H9 (cell line): ENCODE measurements at places on chromosomes 6 and 20. TPM values are rescaled to one million over a fixed set of nuclear protein-coding genes. Genes with fewer than 3 reads are reported as not detected.

The SLPI gene
- total RNA-seq, result not detected in 2 replicates

DNA sequence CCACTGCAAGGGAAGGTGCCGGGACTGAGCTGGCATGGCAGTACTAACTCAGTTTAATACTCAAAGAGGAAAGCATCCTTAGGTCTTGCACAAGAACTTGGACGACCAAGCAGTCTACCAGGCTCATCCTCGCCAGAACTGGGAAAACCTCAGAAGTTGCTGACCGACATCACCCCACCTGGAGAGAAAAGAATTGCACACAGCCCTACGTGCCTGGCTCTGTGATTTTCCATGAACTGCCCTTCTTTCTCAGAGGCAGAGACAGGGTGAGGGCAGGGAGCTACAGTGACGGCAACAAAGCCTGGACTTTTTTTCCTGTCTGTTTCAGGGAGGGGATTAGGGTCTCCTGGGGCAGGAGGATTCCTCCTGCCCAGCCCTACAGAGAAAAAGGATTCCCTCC is 8.0 kb downstream of the JAG1 start:
- DNase-seq, result peak; percentile 51

GRCh38 chr20:56733967-56734366 is 104.9 kb downstream of the TFAP2C start:
- DNase-seq, result peak; percentile 61

The RIPOR3 gene
- total RNA-seq, result 0.46 and 0.48 TPM in 2 replicates

- DNase-seq, result no peak
Observed at GRCh38 chr6:42251500-42251899, 33.8 kb upstream of the MRPS10 start.

GRCh38 chr6:1856381-1856780 is 246.7 kb downstream of the FOXC1 start:
- DNase-seq, result no peak

DNA sequence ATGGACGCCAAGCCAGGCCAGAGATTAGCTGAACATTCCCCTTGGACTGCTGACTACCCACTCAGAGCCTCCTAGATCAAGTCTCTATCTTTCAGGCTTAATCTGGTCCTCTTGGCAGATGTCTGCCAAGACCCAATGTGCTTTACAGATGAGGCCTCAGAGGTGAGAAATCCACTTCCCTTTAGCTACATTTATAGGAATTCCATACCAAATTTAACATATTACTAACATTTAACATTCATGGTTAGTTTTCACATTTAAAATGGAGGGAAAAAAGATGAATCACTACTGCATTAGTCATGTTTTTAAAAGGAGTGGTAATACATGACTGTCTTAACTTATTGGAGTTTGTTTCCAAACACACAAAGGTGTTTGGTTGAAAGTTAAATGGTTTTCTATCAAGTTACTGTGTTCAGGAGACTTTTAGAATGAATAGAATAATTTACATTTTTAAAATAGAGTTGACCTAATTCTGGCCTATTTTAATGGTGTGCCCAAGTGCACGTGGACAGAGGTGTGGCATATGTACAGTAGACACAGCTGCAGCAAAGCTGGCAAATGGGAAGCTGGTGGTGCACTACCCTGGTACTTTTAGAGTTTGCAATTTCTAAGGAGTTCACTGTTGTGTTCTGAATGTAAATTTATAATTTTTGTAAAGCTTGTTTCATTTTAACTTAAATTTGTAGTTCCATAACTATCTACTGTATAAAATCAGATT is 41.9 kb upstream of the CALHM6 start:
- no peak for DNase-seq

DNA sequence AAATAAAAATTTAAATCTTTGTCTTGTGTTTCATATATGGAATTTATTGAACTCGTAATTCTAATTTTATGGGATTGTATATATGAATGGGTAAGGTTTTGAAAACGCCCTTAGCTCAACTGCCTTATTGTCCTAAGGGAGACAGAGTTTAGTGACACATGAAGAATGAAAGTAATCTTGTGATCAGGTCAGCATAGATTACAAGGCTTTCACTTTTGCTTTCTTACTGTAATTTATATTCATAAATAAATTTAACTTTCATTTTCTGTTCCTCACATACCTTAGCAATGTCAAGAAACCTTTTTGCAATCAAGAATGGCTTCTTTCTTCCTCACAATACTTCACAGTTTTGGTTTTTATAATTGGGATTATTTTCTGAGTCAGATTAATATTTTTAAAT is 14.4 kb downstream of the KPNA5 start:
- DNase-seq, result no peak

The OR2H2 gene
- not detected in 2 replicates for total RNA-seq

DNA sequence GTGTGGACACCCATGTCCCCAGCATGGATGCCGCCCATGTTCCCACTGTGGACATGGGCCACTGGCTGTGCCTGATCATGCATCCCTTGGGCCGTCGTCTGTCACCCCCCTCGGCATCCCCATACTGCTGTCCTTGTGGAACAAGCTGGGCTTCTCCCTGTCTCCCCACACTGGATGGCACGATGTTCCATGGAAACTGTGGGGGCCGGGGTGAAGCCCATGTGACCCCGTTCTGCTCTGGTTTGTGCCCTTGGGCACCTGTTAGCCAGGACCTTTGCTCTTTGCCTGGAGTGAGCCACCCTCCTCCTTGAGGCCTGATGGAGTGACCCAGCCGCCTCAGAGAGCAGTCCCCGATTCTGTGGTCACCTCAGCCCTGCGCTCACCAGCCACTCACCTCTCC is 7.6 kb upstream of the FRMD1 start:
- DNase-seq, result no peak

DNA sequence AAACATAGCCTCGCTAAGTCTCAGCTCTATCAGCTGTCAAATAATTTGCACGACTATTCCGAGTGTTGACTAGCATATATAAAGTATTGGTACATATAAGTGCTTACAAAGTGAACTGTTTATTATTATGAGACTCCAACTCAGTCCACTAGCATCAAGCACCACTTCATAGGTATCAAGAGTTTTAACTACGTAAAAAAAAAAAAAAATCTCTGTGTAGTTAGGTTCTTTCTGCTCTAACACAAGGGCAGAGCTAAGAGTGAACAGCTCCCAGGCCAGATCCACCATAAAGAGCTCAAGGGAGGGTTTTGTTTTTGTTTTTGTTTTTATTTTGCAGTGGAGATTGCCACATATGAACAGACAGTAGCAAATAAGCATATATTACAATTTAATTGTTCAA is 309.8 kb upstream of the SGK1 start:
- no peak for DNase-seq

The PACRG gene
- total RNA-seq, result 0.26 TPM in 2 replicates

DNA sequence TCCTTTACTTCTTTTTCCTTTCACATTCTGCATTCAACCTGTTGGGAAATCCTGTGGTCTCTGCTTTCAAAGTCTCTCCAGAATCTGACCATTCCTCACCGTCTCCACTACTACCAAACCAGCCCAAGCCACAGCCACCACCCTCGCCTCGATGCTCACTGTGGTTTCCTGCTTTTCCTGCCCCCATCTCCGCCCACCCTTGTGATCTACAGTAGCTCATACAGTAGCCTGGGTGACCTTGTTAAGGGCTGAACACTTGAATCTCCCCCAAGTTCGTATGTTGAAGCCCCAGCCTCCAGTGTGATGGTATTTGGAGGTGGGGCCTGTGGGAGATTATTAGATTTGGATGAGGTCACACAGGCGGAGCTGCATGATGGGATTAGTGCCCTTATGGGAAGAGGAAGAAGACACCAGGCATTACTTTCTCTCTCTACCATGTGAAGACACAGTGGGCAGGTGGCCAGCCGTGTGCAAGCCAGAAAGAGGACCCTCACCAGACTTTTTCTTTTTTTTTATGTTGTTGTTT is 189.0 kb upstream of the UST start:
- DNase-seq, result no peak

GRCh38 chr20:38728911-38729642 is 4.8 kb downstream of the SLC32A1 start:
- DNase-seq, result peak; percentile 87

DNA sequence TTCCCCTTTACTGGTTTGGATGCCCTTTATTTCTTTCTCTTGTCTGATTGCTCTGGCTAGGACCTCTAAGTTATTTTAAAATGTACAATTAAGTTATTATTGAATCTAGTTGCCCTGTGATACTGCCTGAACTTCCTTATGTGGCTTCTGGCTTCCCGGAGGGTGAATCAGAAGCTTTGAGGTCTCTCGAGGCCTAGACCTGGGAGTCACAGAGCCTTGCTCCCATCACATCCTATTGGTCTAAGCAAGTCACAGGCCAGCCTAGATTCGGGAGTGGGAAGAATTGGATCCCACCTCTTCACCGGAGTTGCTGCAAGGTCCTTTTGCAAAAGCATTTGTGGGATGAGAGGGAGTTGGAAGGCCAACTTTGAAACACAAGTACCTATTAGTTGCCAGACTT is 15.2 kb downstream of the BCAS4 start:
- no peak for DNase-seq

The COL12A1 gene
- 0.96 and 1.4 TPM in 2 replicates for total RNA-seq

GRCh38 chr6:45450831-45451230 is 73.1 kb upstream of the SUPT3H start:
- DNase-seq, result no peak

The ECT2L gene
- not detected in 2 replicates for total RNA-seq

- DNase-seq, result no peak
Observed at GRCh38 chr20:25196786-25197120, 1.2 kb downstream of the ENTPD6 start.

DNA sequence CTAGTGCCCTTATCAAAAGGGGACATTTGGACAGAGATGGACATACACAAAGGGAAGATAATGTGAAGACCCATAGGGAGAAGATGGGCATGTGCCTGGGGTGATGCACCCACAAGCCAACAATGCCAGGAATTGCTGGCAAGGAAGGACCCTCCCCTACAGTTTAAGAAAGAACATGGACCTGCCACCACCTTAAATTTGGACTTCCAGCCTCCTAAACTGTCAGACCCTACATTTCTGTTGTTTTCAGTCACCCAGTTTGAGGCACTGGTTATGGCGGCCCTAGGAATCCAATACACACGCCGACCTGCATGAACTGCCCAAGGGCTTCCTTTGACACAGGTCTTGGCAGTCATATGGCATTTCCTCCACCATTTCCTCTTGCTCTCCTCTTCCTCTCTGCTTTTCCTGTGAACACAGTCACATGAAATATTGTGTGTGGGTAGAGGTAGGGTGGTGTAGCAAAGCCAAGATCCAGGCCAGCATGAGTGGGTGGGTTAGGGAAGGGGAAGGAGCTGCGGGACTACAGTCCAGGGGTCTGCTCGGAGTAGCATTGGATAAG is 115.6 kb downstream of the ZDHHC14 start:
- DNase-seq, result no peak

GRCh38 chr6:16154904-16155303 is 26.0 kb downstream of the MYLIP start:
- DNase-seq, result no peak

The UNC93A gene
- total RNA-seq, result 0.70 and 0.94 TPM in 2 replicates

- DNase-seq, result no peak
Observed at GRCh38 chr20:59184880-59185447, 21.3 kb downstream of the ZNF831 start.

- no peak for DNase-seq
Observed at GRCh38 chr6:104396077-104396476, 463.6 kb downstream of the HACE1 start.

- DNase-seq, result no peak
Observed at GRCh38 chr6:125968493-125968892, 11.9 kb downstream of the HINT3 start.

GRCh38 chr6:47034926-47035325 is 7.2 kb downstream of the ADGRF1 start:
- DNase-seq, result no peak

DNA sequence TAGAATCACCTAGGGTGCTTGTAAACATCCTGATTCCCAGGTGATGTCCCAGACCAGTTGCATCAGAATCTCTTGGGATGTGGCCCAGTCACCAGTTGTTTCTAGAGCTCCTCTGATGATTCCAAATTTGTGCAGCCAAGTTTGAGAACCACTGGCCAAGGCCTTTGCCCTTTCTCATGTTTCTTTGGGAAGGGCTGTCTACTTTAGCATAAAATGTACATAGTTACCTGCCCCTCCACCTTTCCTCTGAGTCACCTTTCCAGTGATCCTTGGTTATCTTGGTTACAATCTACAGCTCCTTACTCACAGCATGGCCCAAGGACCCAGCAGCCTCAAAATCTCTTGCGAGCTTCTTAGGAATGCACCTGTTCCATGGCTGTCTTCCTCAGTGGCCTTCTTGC is 266.4 kb upstream of the PRND start:
- no peak for DNase-seq

The FKBP5 gene
- total RNA-seq, result 32.9 and 33.9 TPM in 2 replicates

The SEMG1 gene
- total RNA-seq, result 1.4 and 2.0 TPM in 2 replicates

GRCh38 chr6:131027326-131027725 is 35.7 kb downstream of the EPB41L2 start:
- DNase-seq, result no peak

GRCh38 chr6:40244699-40245098 is 310.4 kb upstream of the MOCS1 start:
- no peak for DNase-seq

The NHLRC1 gene
- total RNA-seq, result 1.0 and 1.5 TPM in 2 replicates

GRCh38 chr6:90386399-90387382 is 90.0 kb upstream of the BACH2 start:
- DNase-seq, result no peak

- no peak for DNase-seq
Observed at GRCh38 chr20:25606094-25606695, 17.6 kb downstream of the NANP start.

DNA sequence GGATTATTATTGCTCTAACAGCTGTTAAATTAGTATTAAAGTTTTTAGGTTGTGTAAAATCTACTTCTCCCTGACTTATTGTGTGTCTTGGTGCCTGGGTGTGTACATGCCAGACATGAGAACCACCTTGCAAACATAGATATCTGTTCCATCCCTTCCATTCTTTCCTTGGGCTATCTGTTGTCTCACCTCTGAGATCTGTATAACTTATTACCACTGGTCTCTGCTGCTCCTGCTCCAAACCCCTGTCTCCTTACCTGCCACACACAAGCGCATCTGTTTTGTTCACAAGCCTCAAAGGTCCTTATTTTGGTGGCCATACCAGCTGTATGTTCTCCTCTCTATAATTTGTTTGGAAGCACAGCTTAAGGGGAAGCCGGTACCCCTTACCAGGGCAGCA is 2.5 kb downstream of the LRRC1 start:
- no peak for DNase-seq

- DNase-seq, result no peak
Observed at GRCh38 chr20:23232679-23233308, 117.8 kb upstream of the NXT1 start.

The GMPR gene
- 0.48 and 0.70 TPM in 2 replicates for total RNA-seq

DNA sequence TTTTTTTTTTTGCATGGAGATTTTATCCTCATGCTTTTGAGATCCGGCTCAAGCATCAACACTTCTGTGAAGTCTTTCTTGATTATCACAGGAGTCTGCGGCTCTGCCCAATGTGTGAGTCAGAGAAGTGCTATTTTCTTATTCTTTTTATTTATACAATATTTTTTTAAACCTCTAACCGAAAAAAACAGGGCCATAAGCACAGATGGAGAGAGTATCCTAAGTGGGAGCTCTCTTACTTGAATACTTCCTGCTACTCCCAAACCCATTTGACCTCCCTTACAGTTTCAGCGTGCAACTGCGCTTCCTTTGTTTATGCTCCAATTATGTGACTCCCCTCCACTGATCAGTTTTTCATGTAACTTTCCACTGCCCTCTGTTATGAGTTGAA is 8.7 kb upstream of the ATXN1 start:
- no peak for DNase-seq

GRCh38 chr20:33890557-33890956 is 79.4 kb downstream of the CHMP4B start:
- DNase-seq, result no peak
